ENCODE measurements at places on chromosomes 12 and 14. TPM values are rescaled to one million over a fixed set of nuclear protein-coding genes. Genes with fewer than 3 reads are reported as not detected.

Gene GALNT16
- total RNA-seq = 1.0 TPM

Gene SLC16A7
- 31.9 TPM for total RNA-seq

Gene PLEKHH1
- 0.26 TPM for total RNA-seq

Gene GAS2L3
- 13.6 TPM for total RNA-seq

Gene INSM2
- not detected for total RNA-seq

Gene NELL2
- not detected for total RNA-seq

Gene DTX1
- total RNA-seq = 0.39 TPM

Gene ESYT1
- 171 TPM for total RNA-seq

Gene TM7SF3
- 82.5 TPM for total RNA-seq

All from epithelial cell of alveolus of lung (primary cell).